ENCODE measurements at places on chromosomes 2 and 18.

DNA sequence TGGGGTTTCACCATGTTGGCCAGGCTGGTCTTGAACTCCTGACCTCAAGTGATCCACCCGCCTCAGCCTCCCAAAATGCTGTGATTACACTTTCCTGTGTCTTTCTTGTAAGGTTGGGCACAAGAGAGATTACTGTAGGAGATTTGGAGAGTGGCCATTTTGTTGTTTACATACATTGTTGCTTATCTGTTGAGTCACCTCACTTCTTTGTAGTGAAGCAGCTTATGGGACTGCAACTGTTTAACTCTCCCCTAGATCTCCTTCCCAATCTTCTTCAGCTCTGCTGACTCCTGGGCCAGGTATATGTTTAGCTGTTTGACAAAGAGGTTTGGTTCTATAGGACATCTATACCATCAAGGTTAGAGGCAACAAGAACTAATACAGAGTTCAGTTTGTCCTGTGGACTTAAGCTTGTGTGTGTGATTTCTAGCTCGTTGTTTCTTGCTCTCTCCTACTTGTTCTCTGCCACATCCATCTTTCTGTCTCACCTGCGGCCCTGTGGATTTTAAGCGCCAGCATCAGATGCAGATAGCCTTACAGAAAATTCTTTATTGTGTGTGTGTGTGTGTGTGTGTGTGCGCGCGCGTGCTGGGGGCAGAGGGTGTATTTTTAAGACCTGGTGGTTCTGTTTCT lies 95.4 kb downstream of the HAUS1 start:
- no peak for DNase-seq

DNA sequence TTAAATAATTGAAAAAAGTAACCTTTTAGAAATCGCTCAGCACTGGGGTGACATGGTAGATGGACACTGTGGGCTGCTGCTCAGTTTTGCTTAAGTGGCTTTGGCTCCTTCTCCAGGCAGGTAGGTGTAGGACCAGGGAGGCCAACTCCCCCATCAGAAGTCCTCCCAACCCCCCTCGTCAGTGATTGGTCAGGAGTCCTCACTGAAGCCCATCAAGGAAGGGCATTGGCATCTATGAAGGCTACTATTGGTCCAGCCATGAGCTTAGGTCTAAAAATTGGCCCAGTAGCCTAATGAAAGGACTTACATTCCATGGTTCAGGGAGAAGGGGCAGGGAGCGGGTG lies 34.7 kb downstream of the ST3GAL5 start:
- no peak for DNase-seq

- no peak for DNase-seq
These were observed 154.1 kb downstream of the SMAD7 start for GRCh38 chr18:48796491-48797205.

DNA sequence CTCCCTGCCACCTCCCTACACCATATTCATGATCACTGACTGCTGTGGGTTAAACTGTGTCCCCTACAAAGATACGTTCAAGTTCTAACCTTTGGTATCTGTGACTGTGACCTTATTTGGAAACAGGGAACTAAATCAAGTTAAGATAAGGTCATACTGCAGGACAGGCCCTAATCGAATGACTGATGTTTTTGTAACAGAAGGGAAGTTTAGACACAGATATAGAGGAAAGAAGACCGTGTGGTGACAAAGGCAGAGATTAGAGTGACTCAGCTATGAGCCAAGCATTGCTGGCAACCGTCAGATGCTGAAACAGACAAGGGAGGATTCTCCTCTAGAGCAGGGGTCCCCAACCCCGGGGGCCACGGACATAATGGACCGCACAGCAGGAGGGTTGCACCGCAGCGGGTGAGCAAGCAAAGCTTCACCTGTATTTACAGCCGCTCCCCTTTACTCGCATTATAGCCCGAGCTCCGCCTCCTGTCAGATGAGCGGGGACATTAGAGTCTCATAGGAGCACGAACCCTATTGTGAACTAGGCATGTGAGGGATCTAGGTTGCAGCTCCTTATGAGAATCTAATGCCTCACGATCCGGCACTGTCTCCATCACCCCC lies 28.9 kb upstream of the RNF152 start:
- DNase-seq, result no peak

- DNase-seq, result no peak
These were observed 34.1 kb upstream of the VWC2L start for GRCh38 chr2:214376618-214377285.

DNA sequence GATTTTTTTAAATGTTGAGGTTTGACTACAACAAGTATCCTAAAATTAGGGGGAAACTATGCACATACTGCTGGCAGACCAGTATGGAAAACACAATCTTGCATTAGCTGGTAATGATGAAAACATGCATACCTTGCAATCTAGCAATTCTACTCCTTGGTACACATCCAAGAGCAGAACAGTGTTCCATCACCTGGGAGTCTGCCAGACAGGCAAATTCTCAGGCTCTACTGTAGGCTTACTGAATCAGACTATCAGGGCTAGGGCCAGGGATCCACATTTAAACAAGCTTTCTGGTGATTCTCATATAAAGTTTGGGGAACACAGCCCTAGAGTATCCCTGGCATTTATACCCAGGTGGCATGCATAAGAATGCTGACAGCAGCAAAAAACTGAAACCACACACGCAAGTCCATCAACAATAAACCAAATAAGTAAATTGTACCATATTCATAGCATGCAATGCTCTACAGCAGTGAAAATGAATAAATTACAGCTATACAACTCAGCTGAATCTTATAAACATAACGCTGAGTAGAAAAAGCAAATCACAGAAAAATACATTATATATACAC lies 13.6 kb downstream of the CDH2 start:
- no peak for DNase-seq

DNA sequence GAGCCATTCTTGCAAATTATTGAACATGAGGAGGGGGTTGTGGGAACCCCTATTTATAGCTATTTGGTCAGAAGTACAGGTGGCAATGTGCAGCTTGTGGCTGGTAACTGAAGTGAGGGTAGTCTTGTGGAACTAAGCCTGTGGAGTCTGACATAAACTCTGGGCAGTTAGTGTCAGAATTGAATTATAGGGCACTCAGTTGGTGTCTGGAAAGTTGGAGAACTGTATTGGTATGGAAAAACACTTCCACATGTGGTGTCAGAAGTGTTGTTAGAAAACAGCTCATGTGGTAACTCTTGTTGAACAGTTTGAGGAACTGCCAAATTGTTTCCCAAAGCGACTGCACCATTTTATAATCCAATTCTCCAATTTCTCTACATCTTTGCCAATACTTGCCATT lies 7.5 kb downstream of the RALBP1 start:
- no peak for DNase-seq

DNA sequence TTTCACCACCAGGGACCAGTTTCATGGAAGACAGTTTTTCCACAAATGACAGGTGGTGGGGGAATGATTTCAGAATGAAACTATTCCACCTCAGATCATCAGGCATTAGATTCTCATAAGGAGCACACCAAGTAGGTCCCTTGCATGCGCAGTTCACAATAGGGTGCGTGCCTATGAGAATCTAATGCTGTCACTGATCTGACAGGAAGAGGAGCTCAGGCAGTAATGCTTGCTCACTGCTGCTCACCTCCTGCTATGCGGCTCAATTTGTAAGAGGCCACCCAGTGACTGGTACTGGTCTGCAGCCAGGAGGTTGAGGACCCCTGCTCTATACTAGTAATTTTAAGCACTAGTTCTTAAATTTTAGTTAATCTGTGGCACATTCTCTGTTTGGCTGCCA lies 107.8 kb downstream of the IKZF2 start:
- DNase-seq, result no peak

DNA sequence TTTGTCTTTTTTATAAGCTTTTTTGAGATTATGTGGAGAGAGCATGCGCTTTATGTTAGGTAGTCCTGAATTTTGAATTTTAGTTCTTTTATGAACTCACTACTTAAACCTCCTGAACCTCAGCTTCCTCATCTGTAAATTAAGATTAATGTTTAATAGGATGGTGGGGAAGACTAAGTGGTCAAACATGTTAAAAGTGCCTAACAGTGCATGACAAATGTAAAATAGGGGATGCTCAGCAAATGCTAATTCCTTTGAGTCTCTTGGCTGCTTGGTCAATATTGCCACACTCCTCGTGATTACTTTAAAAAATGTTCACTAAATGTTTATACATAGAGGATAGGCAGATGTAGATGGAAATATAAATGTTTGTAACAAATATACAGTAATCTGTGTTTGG lies 6.8 kb downstream of the BIRC6 start:
- no peak for DNase-seq

- DNase-seq, result no peak
These were observed 140.6 kb downstream of the VAPA start for GRCh38 chr18:10054366-10054765.

DNA sequence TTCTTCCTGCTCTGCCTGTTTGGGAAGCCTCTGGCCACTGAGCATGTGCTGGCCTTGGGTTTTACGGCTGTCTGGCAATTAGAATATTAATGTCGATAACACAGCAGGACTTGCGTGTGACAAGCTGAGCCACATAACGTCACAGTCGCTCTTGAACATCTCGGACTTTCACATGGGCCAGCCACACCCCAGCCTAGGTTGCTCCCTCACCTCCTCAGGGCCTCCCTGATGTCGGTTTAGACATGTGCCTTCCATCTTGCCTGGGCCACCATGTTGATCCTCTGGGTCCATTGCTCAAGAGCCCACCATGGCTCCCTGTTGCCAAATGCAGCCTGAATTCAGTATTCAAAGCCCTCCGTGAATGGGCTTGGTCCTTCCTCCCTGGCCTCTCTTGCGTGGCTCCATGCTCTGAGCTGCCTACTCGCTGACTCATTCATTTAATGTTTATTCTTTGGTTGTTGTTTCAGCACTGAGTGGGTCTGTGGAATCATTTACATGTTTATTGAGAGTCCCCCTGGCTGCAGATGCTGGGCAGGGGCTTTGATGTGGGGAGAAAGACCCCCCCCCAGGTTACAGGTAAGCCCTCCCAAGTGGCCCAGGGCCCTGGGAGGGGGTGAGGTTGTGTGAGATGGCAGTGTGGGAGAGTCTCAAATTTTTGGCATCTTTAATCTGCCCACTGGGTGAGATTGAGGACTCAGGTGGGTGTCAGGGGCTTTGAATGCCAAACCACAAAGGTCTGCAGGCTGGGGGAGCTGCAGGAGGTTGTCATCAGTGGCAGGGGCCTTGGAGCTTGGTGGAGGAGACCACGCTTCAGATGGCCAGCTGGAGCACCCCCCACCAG lies 62.0 kb downstream of the ODC1 start:
- DNase-seq, result no peak

GRCh38 chr2:161972232-161972631 lies 101.8 kb downstream of the DPP4 start:
- DNase-seq, result no peak

GRCh38 chr2:110205660-110206455 lies 1.0 kb upstream of the NPHP1 start:
- DNase-seq, result no peak

GRCh38 chr2:208036357-208036756 lies 11.0 kb upstream of the PLEKHM3 start:
- no peak for DNase-seq

GRCh38 chr2:225282858-225283710 lies 116.4 kb upstream of the NYAP2 start:
- DNase-seq, result no peak

- DNase-seq, result no peak
These were observed 76.2 kb downstream of the CCBE1 start for GRCh38 chr18:59621027-59621426.

GRCh38 chr18:58539659-58540380 lies 89.1 kb downstream of the ALPK2 start:
- no peak for DNase-seq

- no peak for DNase-seq
These were observed 24.4 kb upstream of the TMEM182 start for GRCh38 chr2:102737431-102737830.

DNA sequence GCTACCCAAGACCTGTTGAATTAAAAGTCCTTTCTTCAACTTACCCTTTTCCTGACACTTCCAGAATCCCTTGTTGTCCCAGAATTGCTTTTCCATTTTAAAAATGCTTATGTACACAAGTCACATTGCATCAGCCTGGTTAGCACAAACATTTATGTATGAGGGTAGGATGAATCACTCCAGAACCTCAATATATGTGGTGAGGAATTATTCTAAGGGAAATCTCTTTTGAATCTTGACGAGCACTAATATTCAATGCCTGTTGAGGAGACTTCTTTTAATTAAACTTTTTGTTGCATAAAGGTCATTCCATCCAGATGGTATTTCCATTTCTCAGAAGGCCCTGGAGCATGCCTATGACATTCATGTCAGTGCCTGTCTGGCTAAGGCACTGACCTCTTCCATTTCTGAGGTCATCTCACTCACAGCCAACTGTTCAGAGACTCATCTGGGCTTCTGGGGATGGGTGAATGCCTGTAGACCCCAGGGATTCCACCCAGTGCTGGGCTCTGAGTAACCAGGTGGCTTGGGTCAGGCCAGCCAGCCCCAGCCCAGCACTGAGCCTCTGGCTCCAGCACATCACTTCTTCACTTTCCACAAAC lies 28.2 kb downstream of the ACMSD start:
- no peak for DNase-seq

- no peak for DNase-seq
These were observed 172.3 kb downstream of the ASXL3 start for GRCh38 chr18:33750366-33750765.

DNA sequence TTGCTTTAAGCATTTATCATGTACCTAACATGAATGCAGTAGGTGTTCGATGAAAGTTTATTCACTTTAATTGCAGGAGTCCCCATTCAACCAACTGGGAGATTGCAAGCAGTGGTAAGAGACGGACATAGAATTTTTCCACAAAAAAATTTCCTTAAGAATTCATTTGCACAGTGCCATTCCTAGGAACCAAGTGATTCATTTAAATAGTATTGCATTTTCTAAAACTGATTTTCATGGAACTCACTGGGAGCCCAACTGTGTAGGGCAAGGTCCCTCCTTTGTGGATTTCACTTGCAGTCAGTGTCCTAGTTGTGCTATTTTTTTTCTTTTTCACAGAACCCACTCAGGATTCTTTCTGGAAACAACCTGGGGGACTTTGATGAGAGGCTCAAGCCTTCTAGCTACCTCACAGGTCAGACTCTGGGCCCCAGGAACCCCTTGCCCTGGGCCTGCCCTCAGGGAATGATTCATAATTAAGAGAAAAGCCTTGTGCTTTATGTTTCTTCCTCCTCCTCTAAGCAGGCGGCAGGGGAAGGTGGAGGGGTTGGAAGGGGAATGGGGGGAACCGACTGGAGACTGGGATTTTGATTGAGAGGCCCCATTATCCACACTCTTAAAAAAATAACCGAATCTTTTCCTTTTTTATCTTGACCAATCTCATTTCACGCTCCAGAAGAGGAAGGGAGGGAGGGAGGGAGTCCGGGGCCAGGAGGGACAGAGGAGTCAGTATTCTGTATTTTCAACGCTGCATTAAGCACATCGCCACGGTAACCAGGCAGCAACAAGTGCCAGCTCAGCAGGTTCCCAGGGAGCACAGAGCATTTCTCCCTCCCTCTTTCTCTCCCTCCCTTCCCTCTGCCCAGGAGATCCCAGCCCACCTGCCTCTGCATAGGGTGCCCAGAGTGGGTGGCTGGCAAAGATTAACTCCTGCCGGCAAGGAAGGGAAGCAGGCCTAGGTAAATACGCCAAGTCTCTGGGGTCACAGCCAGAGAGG lies 51.8 kb downstream of the PSD4 start:
- DNase-seq, result no peak

All from stimulated activated CD8-positive, alpha-beta memory T cell treated with anti-CD3 and anti-CD28 coated beads, Interleukin-7, amount 100 ng/mL, for 1 hour (primary cell).